Effector memory CD4-positive, alpha-beta T cell (primary cell): ENCODE measurements at places on chromosomes 1 and 21.

DNA sequence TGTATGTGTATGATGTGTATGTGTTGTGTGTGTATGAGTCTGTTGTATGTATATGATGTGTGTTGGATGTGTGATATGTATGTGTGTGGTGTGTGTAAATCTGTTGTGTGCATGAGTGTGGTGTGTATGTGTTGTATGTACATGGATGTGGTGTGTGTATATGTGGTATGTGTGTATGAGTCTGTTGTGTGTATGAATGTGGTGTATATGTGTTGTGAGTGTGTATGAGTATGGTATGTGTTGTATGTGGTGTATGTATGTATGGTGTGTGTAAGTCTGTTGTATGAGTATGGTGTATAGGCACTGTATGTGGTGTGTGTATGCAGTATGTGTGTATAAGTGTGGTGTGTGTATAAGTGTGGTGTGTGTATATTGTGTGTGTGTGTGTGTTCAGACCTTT lies 95.0 kb downstream of the PLXNA2 start:
- DNase-seq, result no peak

DNA sequence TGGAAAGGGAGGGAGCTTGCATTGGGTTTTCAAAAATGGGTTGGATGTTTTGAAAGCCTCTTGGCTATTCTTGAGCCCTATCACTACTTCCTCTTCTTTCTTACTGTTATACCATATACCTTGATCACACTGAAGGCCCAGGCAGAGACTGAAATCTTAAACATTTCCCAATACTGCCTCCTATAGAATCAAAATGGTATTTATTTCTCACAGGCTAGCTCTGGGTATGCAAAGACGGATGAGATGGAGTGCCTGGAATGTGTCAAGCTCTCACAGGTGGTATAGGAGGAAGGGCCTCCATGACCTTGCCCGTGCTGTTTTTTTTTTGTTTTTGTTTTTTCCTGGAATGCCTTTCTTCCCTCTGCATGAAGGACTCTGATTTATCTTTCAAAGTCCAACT lies 268.4 kb upstream of the USP24 start:
- no peak for DNase-seq

DNA sequence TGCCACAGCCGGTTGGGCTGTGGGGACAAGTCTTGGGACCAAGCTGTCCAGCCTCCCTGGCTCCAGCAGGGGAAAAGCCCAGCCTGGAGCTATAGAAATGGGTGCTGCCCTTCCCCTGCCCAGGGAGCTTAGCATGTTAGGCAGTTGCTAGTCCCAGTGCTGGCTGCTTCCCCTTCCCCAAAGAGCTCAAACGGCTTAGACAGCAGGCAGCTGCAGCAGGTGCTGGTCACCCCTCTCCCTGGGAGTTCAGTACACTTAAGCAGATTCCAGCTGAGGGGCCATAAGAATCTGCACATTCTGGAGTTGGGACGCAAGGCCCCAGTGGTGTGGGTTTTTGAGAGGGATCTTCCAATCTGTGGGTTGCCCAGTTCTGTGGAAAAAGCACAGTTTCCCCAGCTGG lies 11.1 kb upstream of the REG4 start:
- no peak for DNase-seq

GRCh38 chr1:16230744-16231143 lies 6.2 kb downstream of the CPLANE2 start:
- DNase-seq, result no peak

- no peak for DNase-seq
These were observed 531.7 kb upstream of the PLXNA2 start for GRCh38 chr1:208775841-208776240.

DNA sequence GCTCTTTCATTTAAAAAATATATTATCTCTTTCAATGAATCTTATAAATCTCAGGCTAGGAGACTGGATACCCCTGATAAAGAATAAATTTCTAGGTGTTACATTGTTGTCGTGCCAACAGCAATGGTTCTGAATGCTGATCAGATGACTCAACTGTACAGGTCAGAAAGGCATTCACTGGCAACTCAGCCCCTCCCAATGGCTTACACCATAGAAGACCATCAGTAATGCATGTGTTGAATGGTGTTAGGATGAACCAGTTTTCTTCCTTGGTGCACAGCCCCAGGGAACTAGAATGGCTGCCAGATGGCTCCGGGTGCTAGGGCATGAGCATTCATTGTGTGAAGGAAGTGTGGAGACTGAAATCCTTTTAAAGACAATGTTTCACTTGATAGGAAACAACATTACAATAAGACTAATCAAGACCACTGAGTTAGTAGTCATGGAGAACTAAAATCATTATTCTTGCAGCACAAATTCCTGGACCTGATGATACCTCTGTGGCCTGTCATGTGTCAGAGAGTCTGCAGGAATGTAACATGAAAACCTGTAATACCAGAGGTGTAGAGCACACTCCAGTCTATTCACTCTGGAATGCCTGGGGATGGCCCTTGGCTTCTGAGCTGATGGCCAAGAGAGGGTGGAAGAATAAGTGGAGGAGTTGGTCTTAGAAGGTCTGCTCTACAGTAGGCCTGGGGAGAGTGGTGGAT lies 187.7 kb upstream of the LMO4 start:
- DNase-seq, result no peak

GRCh38 chr1:42052072-42052699 lies 101.0 kb upstream of the GUCA2B start:
- no peak for DNase-seq

DNA sequence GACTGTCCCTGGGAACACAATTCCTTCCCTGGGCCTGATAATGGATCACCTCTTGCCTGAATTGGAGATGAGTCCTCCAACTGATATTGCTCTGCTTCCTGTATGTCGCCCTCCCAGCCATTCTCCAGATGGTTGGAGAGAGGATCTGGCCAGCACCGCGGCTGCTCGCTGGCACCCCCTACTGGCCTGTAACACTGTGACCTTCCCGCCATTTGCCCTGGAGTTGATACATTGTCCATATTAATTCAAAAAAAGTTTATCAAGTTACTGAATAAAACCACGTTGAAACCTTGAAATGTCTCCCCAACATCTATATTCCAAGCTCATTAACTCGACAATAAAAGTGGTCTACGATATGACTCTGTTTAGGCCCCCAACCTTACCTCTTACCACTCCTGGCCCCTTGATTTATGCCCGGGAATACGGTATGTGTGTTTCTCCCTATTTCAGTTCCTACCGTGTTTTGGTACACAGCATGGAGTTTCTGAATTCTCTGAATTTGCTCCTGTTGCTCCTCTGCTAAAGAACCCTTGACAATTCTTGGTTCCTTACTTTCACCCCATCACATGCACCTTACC lies 241.8 kb upstream of the KIAA0040 start:
- no peak for DNase-seq

- DNase-seq, result no peak
These were observed 1.4 kb downstream of the RNF207 start for GRCh38 chr1:6207075-6207885.

DNA sequence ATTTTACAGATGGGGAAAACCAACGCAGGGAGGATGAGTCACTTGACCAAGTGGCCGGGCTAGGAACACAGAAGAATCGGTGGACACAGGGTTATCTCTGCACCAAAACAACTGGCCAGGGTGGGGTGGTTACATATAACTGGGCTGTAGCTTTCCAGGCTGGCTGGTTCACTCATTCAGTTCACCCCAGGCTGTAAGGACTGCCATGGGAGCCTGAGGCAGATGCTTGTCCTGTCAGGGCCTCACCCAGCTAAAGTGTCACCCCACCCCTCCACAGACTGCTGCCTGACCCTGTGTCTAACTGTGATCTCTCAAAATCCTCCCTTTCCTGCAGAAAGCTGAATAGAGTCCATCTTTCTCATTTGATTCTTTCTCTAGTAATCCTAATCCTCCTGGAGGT lies 387.3 kb downstream of the RYR2 start:
- no peak for DNase-seq

GRCh38 chr1:43605157-43605556 lies 44.8 kb upstream of the KDM4A start:
- no peak for DNase-seq

DNA sequence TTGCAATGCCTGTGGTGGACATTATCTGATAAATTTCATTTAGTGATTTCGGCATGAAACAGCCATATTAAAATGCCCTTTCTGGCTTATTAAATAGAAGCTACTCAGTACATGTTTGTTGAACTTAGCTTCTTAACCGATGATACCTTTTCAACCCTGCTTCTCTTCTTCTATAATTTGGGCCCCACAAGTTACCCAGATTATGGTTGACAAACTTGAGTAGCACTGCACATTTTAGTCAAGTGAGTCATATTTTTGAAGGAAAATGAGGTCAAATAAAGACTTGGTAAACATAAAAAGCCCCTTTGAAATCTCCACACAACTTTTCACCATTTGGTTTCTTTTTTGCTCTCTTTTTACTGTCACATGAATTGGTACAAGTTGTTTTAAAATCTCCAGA lies 33.8 kb downstream of the GIPC2 start:
- no peak for DNase-seq

DNA sequence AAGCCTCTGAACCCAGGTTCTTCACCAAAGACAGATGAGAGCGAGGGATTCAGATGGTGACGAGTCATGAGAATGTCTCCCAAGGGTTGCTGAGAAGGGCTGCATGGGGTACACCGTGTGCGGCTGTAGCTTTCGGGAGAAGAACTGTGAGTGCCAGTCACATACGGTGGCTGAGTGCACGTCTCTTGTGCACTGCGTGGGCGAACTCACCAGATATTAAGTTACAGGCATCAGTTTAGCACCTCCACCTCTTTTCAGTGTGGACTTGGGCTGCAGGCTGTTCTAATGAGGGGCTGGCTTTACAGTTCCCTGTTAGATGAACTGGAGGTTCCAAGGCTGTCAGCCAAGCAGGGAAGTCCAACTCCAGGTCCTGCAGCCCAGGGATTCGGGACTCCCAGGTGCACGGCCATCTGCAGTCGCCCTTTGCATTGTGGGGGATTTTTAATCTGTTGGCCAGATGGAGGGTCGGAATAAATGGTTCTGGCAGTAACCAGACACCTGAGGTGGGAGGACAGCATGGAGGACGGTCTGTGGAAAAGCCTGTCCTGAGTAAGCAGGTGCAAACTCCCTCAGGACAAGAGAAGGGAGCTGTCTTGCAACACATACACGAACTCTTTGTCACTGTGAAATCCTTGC lies 26.5 kb upstream of the AVPR1B start:
- no peak for DNase-seq

DNA sequence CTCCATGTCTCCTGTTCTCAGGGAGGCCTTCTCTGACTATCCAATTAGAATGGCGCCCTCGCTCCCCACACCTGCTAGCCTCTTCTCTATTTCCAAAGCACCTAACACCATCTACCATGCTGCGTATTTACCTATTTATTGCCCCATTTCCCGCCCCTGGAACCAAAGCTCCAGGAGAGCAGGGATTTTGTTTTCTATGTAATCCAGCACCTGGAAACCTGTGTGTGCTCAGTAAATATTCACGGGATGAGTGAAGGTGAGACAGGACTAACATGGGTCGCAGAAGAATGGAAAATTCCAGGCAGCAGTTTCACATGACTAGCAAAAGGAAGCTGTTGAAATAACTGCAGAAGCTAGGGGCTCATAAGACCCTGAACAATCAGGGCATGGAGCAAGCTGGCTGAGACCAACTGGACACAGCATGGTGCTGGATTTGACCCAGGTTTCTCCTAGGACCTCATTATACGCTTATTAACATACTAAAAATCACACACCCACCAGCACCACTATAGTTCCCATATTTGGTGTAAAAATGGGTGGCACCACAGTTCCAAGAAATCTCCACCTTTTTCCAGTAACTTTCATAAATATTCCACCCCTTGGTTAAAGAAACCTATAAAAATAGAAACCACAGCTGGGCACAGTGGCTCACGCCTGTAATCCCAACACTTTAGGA lies 15.1 kb upstream of the TENT5B start:
- no peak for DNase-seq

DNA sequence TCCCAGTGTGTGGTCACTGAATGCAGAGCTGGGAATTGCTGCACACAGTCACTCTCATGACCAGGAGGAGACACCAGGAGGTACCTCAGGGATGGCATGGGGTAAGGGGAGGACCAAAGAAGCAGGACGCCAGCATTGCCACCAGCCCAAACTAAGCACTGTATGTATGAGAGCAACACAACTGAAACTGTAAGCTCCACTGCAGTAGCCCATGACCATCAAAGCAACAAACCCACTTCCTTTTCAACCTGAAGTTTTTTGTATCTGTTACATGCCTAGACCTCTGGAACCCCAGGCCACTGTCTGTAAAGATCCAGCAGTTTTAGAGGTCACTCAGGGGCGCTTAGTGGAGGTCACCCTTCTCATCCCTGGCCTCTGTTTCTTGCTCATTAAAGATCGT lies 164.3 kb downstream of the SETD4 start:
- DNase-seq, result no peak

DNA sequence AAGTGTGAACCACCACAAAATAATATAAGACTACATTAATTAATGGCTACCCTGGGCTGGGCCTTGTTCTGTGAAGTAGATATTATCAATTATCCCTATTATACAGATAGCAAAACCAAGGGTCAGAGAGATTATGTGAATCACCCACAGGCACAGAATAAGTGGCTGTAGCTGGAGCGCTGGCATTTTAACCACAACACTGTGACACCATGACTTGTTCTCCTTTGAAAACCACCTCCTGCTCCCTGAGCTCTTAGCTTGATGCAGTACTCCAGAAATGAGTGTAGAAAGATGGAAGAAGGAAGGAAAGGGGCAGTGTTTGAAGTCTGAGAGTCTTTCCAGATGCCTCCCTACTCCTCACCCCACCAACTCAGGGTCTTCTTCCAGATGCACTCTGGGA lies 29.5 kb upstream of the JUN start:
- DNase-seq, result no peak

GRCh38 chr1:238582816-238583215 lies 692.1 kb upstream of the ZP4 start:
- DNase-seq, result no peak

- DNase-seq, result no peak
These were observed 34.4 kb downstream of the CLCA4 start for GRCh38 chr1:86581231-86581630.

DNA sequence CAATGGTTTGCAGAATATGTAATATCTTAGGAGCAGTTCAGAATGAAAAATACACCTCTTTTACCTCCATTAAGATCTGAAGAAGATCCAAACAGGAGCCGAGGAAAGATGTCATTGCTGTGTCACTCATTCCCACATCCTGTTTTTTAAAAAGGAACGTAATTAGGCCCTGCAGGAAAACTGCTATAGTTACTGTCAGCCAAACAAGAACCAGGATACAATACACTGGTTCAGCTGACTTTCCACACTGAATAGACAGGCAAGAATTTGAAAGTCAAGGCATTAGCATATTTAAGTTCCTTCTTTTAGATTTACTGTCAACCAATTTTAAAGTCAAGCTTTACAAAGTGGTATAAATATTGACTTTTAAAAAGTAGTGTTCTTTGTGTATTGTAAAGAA lies 63.8 kb downstream of the IARS2 start:
- DNase-seq, result no peak

GRCh38 chr21:43834146-43834905 lies 30.7 kb upstream of the AGPAT3 start:
- DNase-seq, result no peak

- no peak for DNase-seq
These were observed 18.8 kb upstream of the SCCPDH start for GRCh38 chr1:246705368-246705767.
